ENCODE measurements at places on chromosomes 4 and X.
A peak's percentile ranks its signal among the peaks of the same experiment; 100 is the strongest.

DNA sequence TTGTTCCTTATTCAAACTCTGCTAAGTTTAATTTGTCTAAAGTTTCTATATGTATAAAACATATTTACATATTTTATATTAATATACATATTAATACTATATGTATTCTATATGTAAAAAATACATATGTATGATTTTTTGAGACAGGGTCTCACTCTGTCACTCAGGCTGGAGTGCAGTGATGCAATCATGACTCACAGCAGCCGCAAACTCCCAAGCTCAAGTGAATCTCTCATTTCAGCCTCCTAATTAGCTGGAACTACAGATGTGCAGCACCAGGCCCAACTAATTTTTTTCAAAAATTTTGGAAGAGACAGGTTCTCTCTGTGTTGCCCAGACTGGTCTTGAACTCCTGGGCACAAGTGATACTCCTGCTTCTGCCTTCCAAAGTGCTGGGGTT is 684.9 kb downstream of the TRAM1L1 start:
- no peak for DNase-seq

GRCh38 chrX:119240356-119240755 is 4.3 kb downstream of the PGRMC1 start:
- DNase-seq: no peak

GRCh38 chr4:121989715-121990114 is 37.9 kb upstream of the TRPC3 start:
- DNase-seq: peak; percentile 17

GRCh38 chr4:25028851-25029250 is 1.9 kb downstream of the LGI2 start:
- DNase-seq: no peak

GRCh38 chrX:10828036-10828435 is 207.7 kb upstream of the MID1 start:
- DNase-seq: no peak

- no peak for DNase-seq
These were observed 49.5 kb downstream of the ZNF718 start for GRCh38 chr4:173666-174314.

Measured in H7 (cell line).